ENCODE measurements at places on chromosomes 13 and 19.

DNA sequence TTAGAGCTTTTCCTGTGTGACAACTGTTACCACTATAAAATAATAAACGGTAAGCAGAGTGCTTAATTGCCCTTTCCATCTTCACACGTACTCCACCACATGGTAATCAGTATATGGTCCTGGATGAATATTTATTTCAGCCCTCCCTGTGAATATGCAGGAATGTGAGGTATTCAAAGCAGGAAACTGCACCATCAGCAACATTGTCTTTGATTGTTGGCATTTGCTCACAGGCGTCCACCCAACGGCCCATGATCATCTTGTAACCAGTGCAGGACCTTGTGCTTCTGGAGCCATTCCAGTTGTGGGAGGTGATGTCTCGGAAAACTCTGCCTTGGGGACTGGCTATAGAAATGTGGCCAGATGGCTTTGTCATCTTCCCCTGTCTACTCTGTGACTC, 132.6 kb downstream of the COG6 start:
- DNase-seq: no peak

- no peak for DNase-seq
Measured at GRCh38 chr19:38544569-38545315, 73.0 kb downstream of the MAP4K1 start.

GRCh38 chr19:38693380-38694223, 46.2 kb downstream of the ACTN4 start:
- DNase-seq: no peak

- DNase-seq: no peak
Measured at GRCh38 chr13:50119591-50119990, 104.3 kb downstream of the KCNRG start.
